ENCODE measurements at places on chromosomes 3 and 15. TPM values are rescaled to one million over a fixed set of nuclear protein-coding genes. Genes with fewer than 3 reads are reported as not detected.

ZDHHC19 gene
- total RNA-seq: not detected

PCSK6 gene
- total RNA-seq: 13.5 TPM

PLA2G4D gene
- 0.34 TPM for total RNA-seq

GRCh38 chr3:14623569-14624051 lies 28.0 kb upstream of the CCDC174 start:
- peaks cover 3% of the 10 kb centered on the region for H3K4me1 ChIP-seq
- no peaks in the 10 kb centered on the region for H3K27me3 ChIP-seq
- H3K27ac ChIP-seq: no peak overlapping the region
- no peak overlapping the region for H3K4me3 ChIP-seq

CCDC54 gene
- total RNA-seq: not detected

Data from HCT116 (cell line).